ENCODE measurements at places on chromosomes 5 and 9.

GRCh38 chr5:168778536-168778935, 199.4 kb upstream of the PANK3 start:
- no peak for DNase-seq

GRCh38 chr5:80600943-80601693, 31.0 kb upstream of the ANKRD34B start:
- DNase-seq: no peak

- DNase-seq: peak; percentile 65
Observed at GRCh38 chr5:178786859-178787499, 56.5 kb upstream of the ZNF354A start.

- DNase-seq: no peak
Observed at GRCh38 chr5:33800241-33800950, 91.4 kb downstream of the ADAMTS12 start.

- no peak for DNase-seq
Observed at GRCh38 chr5:60376860-60377259, 323.1 kb downstream of the DEPDC1B start.

DNA sequence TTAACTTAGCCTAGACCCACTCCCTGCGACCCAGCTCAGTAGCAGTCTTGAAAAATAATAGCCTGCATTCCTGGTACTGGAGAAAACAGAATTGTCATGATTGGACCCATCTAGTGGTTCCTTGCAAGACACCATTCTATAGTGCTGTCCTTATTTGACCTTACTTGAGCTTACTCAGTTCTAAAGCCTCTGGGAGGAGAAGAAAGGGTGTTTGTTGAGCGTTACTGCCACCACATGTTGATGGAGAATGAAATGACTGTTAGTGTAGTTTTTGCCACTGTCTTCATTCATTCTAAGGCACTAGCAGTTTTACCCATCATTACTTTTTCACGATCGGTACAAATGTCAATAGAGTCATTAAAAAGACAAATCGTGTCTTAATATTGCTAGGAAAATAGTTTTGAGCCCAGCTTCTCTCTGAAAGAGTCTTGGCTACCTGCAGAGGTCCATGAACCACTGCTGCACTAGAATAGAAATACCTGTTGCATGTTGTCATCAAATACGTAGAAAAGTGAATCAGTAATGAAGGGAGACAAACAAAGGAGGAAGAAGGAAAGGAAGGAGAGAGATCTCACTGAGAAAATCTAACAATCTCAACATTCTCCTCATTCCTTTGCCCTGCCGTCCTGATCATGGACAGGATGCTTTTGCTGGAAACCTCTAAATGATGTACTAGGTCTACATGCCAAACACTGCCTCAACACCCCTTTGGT, 96.0 kb downstream of the LIX1 start:
- DNase-seq: no peak

- no peak for DNase-seq
Observed at GRCh38 chr5:171405615-171406014, 13.8 kb upstream of the FGF18 start.

DNA sequence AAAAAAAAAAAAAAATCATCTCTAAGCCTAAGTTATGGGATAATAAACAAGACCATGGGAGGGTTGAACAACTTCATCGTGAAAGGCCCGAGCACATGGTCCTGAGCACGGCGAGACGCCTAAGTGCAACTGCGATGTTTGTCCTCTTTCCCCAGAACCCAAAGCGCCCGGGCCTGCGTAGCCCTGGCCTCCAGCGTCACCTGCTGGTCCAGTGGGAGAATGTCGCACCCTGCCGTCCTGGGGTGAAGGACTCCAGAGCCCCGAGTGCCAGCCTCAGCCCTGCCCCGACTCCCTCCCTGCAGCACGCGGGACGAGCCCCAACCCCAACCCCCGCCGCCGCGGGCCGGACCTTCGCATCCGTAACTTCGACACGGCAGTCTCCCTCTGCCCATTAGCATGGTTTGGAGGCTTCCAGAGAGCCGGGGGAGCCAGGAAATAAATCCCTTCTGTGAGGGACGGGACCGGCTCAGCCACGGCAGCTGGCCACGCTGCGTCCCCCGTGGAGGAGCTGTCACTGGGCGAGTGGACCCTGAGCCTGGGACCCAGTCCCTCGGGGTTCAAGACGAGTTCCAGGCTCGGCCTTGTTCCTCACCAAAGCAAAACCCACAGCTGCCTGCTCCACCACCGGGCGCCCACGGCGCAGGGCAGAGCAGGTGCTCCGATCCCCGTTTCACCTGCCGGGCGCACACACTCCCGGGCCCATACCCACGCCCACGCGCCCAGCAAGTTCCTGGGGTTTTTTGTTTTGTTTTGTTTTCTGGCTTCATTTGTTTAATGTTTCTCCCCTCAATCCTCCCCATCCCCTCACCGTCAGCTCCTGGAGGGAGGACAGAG, 132.5 kb upstream of the HAND1 start:
- peak; percentile 76 for DNase-seq

DNA sequence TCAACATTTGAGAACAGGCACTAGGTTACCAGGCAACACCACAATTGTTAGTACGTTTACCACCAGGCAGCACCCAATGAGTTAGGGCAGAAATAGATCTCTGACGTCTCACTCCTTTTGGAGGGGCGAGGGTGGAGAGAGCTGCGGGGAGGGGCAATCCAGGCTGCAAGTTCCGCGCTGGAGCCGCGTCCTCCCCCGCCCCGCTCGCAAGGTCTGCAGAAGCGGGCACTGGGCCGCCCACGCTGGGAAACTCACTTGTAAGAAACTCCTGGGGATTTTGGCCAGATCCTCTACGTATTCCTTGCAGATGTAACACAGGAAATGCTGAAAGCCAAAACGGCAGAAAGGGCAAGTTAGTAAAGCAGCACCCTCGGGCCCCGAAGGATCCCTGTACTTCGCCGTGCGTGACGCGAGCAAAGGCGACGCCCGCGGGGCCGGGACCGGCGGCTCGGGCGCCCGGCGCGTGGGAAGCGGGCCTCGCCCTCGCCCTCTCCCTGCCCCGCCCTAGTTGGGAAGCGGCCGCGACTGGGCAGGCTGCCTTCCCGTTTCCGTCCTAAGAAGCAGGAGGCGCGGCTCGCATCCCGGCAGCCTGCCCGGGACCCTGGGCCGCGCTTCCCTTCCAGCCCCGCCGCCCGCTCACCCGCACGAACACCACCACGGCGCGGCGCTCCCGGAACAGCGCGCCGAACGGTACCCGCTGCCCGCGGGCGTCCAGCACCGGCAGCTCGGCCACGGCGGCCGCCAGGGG, 493 bp downstream of the PRXL2C start:
- DNase-seq: peak; percentile 79

- no peak for DNase-seq
Observed at GRCh38 chr9:2419347-2419746, 202.2 kb upstream of the VLDLR start.

- DNase-seq: no peak
Observed at GRCh38 chr5:157594257-157594656, 18.7 kb upstream of the ADAM19 start.

GRCh38 chr5:74502479-74502950, 138.0 kb downstream of the ENC1 start:
- no peak for DNase-seq

DNA sequence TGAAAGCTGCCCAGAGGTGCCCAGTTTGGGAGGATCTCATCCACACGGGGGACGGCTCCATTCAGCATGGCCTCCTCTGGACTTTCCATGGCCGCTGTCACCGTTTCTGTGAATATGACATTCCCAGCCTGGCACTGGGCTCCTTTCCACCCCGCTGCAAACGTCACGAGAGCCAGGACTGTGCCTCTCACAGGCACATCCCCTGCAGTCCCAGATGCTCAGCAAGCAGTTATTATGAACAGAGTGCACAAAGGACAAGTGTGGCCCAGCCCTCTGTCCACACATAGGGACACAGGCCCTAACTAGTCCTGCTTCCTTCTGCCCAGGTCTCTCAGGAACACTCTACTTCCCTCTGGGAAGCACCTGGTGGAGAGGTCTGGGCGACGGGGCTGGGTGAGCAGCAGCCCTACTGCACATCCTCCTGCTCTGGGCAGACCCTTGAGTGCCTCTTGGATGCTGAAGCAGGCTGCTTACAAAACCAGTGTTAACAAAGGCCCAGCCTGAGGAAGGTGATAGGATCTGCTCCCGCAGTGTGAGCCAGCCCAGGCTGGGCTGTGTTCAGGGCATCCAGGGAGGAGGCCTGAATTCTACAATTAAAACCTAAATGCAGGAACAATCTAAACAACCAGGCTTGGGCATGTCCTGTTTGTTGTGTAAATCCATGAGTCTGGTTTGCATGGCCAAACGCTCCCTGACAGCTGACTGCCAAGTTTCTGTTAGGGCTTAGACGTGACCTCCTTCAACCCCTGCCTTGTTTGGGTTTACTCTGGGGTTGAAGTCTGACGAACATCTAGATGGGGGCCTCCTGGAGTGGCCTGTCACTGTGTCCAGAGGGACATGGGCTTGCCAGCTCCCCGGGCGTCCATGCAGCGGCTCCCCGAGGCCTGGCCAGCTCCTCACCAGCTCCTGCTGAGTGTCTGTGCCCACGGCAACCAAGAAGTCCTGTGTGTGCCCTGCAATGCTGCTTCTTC, 269.8 kb downstream of the GADD45G start:
- DNase-seq: peak; percentile 42

Measured in ureter (tissue), 1 donor.